ENCODE measurements at places on chromosomes 5 and 9.
A peak's percentile ranks its signal among the peaks of the same experiment; 100 is the strongest.

DNA sequence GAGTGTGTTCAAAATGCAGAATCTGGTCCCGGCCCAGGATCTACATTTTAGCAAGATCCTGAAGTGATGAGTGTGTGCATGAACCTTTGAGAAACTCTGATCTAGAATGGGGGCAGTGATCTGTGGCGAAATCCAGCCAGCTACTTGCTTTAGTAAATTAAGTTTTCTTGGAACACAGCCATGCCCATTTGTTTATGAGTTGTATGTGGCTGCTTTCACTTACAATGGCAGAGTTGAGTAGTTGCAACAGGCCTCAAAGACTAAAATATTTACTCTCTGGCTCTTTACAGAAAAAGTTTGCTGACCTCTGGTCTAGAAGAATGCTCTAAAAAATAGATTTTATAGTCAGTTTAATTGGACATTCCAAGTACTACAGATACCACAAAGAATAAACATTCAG, 588.3 kb downstream of the BNC2 start:
- DNase-seq = no peak

GRCh38 chr9:14831661-14832060, 78.6 kb downstream of the FREM1 start:
- no peak for DNase-seq

DNA sequence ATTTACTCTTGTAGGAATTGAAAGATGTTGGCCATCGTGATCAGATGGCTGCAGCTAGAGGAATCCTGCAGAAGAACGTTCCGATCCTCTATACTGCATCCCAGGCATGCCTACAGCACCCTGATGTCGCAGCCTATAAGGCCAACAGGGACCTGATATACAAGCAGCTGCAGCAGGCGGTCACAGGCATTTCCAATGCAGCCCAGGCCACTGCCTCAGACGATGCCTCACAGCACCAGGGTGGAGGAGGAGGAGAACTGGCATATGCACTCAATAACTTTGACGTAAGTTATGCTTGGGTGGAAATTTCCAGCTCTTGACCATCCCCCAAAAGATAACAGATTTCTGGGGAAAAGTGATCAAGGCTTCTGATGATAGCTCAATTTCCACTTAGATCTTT, 50.6 kb downstream of the LRRTM2 start:
- DNase-seq = no peak

DNA sequence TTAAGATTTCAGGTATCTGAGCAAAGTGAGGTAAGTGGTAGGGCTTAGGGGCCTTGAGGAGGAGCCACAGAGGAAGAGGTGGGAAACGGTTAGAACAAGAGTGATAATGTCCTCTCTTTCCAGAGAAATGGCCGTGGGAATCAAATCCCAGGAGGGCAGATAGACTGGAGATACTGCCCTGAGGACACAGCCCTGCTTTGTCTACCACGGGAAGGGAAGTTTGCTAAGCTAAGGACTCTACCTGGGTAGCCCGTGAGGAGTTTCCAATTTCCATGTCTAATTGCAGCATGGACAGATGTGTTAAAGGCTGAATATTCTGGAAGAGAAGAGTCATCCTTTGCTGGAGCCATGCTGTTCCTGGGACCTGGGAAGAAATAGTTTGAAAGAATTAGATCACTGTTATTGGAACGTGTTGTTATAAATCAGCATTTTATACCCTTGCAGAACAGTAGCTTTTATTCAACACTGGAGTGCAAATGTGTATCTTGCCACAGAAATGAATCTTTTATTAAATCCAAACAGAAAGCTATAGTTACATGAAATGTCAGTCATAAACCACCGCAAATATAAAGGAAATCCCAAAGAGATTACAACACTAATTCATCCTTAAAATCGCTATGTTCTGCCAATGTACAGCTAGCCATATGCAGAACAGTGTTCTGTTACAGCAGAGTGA, 133.2 kb upstream of the LHFPL2 start:
- DNase-seq = no peak

DNA sequence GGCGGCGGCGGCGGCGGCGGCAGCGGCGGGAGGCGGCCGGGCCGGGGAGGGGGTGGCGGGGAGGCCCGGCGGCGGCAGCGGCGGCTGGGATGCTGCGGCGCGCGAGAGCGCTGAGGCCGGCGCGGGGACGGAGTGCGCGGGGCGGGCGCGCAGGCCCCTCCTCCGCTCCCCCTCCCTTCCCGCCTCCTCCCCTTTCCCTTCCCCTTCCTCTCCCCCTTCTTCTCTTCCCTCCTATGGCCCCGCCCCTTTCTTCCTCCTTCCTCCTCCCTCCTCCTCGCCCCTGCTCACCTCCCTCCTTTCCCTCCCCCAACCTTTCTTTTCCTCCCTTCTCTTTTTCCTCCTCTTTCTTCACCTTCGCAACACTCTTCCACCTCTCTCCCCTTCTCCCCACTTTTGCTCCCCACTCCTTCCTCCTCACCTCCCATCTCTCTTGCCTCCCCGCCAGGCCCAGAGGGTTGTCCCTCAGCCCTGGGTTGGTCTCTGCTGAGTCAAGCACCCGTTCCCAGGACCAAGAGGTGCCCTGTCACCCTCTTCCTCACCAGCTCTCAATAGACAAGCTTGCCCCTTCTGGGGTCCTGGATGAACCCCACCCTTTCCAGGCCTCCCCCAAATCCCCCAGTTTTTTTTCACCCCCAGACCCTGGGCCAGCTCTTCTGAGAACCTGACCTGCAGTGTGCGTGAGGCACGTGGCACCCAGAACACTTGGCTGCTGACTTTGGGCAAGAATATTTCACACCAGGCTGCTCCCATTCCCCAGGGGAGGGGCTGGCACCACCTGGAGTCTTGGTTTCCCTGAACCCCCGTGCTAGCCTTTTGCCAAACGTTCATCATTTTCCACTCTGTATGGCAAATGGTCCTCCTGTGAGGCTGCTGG, at the start of gene SEMA4D:
TSS of gene SEMA4D (minus strand) at position 136 of the 874 bp plus-strand sequence. CDS start 92,657 bp downstream, outside the sequence.
- DNase-seq = peak; percentile 68

- DNase-seq = no peak
Measured at GRCh38 chr9:112332674-112332976, 794 bp downstream of the PTBP3 start.

- no peak for DNase-seq
Measured at GRCh38 chr5:40429258-40430100, 250.2 kb upstream of the PTGER4 start.

DNA sequence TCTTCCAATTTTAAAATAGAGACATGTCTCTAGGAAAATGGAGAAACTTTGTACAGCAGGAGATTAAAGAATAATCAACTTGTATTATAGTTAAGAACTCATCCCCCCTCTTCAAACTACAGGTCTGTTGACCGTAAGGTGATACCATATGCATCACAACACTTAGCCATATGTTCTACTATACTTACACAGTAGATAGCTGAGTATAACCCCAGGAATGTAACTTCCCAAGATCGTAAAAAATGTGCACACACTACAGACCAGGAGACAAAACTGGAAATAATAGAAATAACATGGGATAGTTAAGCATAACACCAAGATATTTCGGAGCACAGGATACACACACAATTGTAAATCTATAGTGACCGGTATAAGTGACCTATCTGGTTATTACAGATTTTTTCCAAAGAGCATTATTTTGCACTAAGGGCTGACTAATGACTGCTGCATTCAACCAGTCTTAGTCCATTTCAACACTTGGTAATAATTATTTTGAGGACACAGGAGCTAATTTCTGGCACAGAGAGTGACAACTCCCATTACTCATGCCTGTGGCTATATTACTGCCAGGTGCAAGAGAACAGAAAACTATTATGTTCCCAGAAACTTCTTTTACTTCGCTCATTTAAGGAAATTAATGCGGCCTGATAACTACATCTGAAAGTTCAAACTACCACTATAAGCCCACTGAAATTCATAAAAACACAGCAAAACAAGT, 15.4 kb upstream of the ZNF622 start:
- DNase-seq = no peak

- no peak for DNase-seq
Measured at GRCh38 chr5:156850206-156850751, at the start of gene PPP1R2B. PPP1R2B (plus strand) TSS chr5:156850295; CDS start chr5:156850563, 268 bp downstream.

DNA sequence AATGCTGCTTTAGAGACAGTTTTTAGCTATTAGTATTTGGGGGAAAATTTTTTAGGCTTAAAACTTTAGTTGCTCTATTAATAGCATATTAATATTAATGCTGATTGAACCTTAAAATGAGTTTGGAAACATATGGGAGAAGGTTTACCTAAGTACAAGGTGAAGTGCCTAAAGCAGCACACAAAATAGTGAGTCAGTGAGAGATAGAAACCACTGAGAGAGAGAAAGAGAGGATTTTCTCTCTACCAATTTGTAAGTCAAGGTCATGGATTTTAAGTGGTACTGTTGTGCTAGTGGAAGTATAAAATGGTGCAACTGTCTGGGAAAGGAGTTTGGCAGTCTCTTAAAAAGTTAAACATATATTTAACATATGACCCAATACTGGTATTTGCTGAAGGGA, 64.9 kb downstream of the MARCHF3 start:
- DNase-seq = no peak
